IPS-NIHi11 (cell line): ENCODE measurements at places on chromosomes 7 and 10.
A peak's percentile ranks its signal among the peaks of the same experiment; 100 is the strongest.

DNA sequence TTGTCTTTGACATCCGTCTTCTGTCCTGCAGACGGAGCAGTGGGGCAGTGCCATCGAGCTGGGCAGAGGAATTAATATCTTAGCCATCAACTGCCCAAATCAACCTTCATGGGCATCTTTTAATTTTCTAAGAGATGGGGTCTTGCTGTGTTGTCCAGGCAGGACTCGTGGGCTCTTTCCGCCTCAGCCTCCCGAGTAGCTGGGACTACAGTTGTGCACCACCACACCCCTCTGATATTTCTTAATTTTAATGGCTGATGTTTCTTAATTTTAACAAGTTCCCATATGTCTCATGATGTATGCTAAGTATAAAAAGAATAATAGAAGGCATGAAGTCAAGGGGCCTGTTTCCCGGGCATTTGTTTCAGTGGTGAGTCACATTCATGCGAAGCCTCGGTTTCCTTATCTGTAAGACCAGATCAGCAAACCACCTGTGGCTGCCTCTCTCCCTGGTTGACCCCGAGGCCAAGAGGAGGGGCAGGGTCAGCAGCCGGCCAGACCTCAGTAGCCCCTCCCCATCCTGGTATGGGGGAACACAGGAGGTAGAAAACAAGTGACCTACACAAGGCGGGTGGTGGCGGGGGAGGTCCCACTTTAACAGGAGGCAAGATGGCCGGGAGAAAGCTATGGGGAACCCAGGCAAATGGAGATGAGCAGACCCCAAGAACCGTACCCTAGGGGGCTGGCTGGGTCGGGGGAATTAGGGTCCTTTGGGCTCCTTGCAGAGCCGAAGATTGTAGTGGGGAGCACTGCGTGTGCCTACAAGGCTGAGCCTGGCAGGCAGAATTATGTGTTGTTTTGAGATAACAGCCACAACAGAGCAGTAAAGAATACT, 85.5 kb downstream of the CUX1 start:
- peak; percentile 55 for DNase-seq

DNA sequence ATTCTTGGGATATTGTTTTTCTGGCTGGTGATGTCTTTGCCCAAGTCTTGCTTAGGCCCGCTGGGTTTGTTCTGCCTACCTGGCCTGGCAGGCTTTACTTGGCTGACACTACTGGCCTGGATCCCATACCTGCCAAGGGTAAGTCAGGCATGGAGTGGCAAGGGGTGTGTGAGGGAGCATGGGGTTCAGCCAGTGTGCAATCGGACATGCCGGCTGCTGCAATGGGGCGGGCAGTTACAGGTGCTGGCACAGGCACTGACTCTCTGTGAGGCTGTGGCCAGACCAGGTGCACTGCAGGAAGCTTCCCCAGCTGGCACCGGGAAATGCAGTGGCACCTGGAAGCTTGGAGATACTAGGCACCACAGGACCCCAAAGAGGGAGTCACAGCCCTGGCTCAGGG, 168.4 kb downstream of the PON1 start:
- peak; percentile 17 for DNase-seq

GRCh38 chr10:110972231-110973134, 53.1 kb downstream of the SHOC2 start:
- DNase-seq = no peak

DNA sequence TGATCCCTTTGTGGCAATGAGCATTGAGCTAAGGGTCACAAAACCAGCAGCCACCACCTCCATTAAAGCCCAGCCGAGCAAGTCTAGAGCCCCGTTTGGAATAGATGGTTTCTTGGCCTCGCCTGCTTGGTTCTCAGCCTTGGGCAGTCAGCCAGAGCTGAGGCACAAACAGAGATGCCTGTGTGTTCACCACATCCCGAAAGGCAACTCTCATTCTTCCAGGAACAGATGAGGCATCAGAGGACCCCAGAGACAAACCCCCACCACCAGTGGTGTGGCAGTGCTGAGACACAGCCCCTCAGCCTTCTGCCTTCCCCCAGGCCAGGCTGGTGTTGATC, 203.3 kb upstream of the ZMIZ1 start:
- DNase-seq = no peak

DNA sequence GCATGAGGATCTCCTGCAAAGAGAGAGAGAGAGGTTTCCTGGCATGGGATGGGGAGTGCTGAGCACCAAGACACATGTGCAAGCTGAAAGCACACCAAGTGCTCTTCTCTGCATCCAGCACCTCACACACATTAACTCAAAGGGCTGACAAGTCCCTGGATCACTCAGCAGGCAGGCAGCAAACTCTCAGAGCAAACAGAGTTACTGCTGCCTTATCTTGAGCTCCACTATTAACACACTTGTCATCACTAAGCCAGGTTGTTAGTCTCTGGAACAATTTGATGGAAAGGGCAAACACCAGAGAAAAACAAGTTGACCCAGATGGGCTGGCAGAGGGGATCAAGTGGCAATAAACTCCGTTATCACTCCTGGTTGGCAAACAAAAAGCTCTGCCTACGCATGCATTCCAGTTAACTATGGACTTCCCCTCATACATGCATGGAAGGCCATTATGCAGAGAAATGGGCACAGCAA, 349.9 kb downstream of the KCNMA1 start:
- no peak for DNase-seq

GRCh38 chr7:106466867-106467266, 182.1 kb upstream of the NAMPT start:
- no peak for DNase-seq

- DNase-seq = no peak
Observed at GRCh38 chr7:150410131-150410530, 31.0 kb downstream of the ZNF775 start.

- DNase-seq = no peak
Observed at GRCh38 chr7:107909445-107909844, 18.5 kb downstream of the DLD start.

DNA sequence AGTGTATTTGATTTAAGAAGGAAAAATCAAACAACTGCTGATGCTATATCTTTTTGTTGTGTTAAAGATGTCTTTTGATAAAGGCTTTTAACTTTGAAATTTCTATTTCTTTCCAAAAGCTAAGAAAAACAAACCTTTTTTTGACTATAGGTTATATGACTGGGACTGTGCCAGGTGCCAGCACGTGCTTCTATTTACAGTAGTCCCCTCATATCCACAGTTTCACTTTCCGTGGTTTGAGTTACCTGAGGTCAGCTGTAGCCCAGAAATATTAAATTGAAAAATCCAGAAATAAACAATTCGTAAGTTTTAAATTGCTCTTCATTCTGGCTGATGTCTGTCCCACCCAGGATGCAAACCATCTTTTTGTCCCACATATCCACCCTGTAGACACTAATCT, 104.3 kb downstream of the BBS9 start:
- DNase-seq = no peak

GRCh38 chr7:18861514-18862118, 255.8 kb downstream of the TWIST1 start:
- no peak for DNase-seq

- no peak for DNase-seq
Observed at GRCh38 chr10:35412900-35413491, 76.7 kb downstream of the CCNY start.
